Activated CD4-positive, alpha-beta T cell treated with anti-CD3 and anti-CD28 coated beads, Interleukin-2, amount 10 ng/mL, durations not matched to agents 7 days and 5 days (primary cell): ENCODE measurements at places on chromosomes 2 and 18. TPM values are rescaled to one million over a fixed set of nuclear protein-coding genes. Genes with fewer than 3 reads are reported as not detected.
A peak's percentile ranks its signal among the peaks of the same experiment; 100 is the strongest.

DNA sequence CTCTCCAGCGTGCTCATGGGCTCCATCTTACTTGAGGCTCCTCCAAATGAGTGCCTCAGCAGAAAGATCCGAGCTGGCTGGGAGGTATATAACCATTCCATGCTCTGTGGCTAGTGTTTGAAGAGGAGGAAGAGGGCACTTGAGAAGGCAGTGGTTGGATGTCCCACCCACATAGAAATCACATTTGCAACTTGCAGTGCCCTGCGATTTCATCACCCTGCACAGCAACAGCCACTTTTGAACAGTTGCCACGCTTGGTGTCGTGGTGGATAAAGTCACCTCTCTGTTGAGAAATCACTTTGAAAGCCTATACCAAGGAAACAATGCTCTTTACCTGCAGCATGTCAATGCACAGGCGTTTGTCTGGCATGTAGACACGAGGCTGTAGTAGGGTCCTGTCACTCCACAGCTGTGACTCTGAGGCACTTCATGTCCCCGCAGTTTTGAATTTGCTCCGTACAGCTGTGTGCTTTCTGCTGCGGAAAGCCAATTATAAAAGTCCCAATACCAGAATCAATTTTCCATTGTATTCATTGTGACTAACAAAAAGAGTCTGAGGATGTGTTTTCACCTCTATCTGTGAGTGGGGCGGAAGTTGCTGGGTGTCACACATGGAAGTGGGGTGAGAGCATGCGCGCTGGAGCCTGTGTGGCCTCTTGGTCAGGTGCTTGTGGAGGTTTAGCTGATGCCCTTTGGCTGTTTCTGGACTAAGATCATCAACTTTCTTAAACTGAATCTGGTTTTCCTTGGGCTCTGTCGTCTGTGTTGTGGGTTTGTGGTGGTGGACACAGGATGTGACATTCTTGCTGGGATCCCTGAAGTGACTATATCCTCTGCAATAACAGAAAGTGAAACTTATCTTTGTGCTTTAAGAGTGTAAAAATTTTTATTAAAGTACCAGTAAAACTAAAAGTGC is 2.8 kb downstream of the CNDP2 start:
- DNase-seq = peak; percentile 83
- peak overlapping the region; percentile 84 for H3K4me3 ChIP-seq
- H3K36me3 ChIP-seq = peaks cover 36% of the 10 kb centered on the region

- H3K27me3 ChIP-seq = peaks cover 45% of the 10 kb centered on the region
- no peak overlapping the region for H3K4me3 ChIP-seq
- H3K36me3 ChIP-seq = no peaks in the 10 kb centered on the region
These were observed 3.1 kb downstream of the PARD6G start for GRCh38 chr18:80244167-80244566.

GRCh38 chr2:8315531-8316165 is 366.2 kb upstream of the ID2 start:
- no peak for DNase-seq
- H3K27me3 ChIP-seq = peaks cover 17% of the 10 kb centered on the region

GRCh38 chr18:23943903-23944624 is 70.5 kb upstream of the TTC39C start:
- H3K27me3 ChIP-seq = peaks cover 11% of the 10 kb centered on the region
- peaks cover 43% of the 10 kb centered on the region for H3K4me1 ChIP-seq
- no peaks in the 10 kb centered on the region for H3K36me3 ChIP-seq
- H3K27ac ChIP-seq = peak overlapping the region; percentile 52
- no peak for DNase-seq
- H3K4me3 ChIP-seq = no peak overlapping the region

DNA sequence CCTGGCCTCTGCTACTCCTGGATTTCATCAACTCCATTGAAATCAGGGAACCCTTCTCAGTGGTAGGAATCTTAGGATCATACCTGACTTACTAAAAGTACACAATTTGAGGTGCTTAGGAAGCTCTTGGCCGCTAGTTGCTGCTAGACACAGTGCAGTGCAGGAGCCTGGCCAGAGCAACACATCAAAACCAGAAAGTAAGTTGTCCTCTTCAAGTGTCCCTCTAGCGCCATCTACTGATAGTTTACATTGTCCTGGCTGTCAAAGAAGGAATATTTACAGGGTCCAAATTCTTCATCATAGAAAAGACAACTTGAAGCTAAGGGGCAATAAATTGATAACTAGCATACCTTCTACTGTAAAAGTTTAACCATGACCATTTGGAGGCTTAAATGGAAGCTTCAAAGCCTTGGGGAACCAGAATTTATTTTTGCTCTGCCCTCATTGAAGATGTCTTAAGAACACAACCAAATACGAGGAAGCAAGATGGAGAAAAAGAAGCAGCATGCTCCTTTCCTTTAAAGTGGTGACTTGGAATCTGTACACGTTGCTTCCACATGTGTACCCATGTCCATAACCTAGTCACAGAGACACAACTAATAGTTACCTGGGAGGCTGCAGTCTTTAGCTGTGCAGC is 889.1 kb upstream of the GCFC2 start:
- no peaks in the 10 kb centered on the region for H3K4me1 ChIP-seq
- no peaks in the 10 kb centered on the region for H3K27me3 ChIP-seq
- H3K4me3 ChIP-seq = no peak overlapping the region
- DNase-seq = peak; percentile 40
- no peak overlapping the region for H3K27ac ChIP-seq
- H3K36me3 ChIP-seq = no peaks in the 10 kb centered on the region

DNA sequence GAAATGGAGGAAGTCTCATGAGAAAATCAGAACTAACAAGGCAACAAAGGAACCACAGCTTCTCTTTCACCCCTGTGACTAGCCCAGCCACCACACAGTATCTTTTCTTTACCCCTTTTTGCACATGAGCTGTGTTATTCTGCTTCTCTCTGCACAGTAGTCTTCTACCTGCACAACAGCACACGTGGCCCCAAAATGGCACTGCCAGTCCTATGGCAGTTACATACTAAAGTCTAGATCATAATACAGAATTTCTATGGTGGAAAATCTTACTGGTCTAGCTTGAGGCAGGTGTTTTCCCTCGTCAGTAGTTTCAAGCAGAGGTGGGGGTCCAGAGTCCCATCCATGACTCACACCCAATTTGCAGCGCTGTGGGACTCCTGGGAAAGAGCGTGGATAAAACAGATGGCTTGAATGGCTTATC is 177.7 kb downstream of the DIS3L2 start:
- no peaks in the 10 kb centered on the region for H3K27me3 ChIP-seq
- H3K4me3 ChIP-seq = no peak overlapping the region
- H3K4me1 ChIP-seq = peaks cover 20% of the 10 kb centered on the region
- H3K27ac ChIP-seq = peak overlapping the region; percentile 20
- peak; percentile 21 for DNase-seq
- peaks cover 2% of the 10 kb centered on the region for H3K36me3 ChIP-seq

DNA sequence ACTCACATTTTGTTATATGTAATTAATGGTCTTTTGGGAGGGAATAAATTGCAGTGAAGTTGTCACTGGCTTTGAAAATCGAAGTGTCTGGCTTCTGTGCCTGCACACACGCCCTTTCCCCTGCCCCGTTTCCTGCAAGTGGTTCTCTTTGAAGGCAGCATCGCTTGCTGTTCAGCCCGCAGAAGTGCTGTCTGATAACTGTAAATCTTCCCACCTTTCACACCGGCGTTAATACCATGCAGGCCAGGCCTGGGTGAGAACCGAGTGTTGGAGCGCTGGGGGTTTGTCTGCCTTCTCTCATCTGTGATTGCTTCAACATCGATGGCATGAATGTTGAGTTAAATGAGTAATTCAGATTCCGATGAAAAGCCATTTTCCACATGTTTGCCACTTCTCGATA is 37.9 kb upstream of the RPL31 start:
- H3K36me3 ChIP-seq = no peaks in the 10 kb centered on the region
- DNase-seq = peak; percentile 40
- H3K4me3 ChIP-seq = no peak overlapping the region
- peaks cover 9% of the 10 kb centered on the region for H3K4me1 ChIP-seq

DNA sequence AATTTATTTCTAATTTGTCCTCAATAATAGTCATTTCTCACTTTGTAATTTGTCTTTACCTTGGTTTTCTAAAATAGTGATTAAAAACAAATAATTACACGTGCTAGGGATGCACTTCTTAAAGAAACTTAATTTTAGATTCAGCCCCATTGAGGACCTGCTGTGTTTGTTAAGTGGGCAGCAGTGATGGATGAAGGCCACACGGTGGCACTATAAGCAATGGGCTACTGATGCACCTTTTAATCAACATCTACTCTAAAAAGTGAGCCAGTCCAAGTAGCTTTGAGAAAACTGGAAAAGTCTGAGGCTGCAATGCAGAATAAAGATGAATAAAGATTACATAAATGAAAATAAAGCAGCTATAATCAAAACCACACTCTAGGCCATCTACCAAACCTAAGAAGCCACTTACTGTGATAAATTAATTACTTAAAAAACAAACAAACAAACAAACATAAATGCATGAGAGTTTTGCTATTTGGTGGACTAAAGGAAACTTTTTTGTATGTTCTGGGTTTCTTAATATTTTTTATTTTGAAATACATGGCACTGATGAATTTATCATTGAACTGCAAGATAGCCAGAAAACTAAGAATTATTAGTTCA is 89.3 kb downstream of the PDE11A start:
- peaks cover 23% of the 10 kb centered on the region for H3K27me3 ChIP-seq
- H3K4me3 ChIP-seq = no peak overlapping the region
- no peaks in the 10 kb centered on the region for H3K4me1 ChIP-seq
- no peak overlapping the region for H3K27ac ChIP-seq

DNA sequence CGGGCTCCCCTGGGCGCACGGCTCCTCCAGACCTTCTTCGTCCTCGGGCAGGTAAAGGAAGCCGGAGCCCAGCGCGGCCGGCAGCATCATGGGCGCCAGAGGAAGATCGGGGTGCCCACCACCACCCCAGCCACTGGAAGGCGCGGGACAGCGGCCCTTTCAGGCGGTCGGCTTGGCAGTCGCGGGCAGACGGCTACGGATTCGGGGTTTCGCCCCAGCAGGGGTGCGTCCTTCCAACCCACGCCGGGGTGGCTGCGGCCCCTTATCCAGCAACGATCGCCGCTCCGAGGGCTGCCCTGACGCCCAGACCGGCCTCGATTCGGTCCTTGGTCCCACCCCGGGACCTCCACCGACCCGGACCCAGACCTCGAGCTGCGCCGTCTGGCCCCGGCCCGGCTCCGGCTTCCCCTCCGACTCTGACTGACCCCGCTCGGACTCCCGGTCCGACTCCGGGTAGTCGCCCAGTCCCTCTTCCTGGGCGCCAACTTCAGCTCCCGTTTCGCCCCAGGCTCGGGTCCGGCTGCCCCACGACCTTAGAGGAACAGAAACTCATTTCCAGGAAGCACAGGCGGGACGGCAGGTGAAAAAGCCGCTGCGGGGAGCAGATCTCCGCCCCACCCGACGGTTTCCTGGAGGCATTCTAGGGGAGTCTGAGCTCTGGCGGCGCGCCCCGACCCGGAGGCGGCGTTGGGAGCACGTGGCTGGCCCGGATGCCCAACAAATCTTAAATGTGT is 30.2 kb upstream of the SSB start:
- peak overlapping the region; percentile 73 for H3K4me3 ChIP-seq
- peaks cover 17% of the 10 kb centered on the region for H3K4me1 ChIP-seq
- H3K36me3 ChIP-seq = no peaks in the 10 kb centered on the region
- H3K27me3 ChIP-seq = peaks cover 8% of the 10 kb centered on the region
- H3K27ac ChIP-seq = peak overlapping the region; percentile 41

GRCh38 chr18:58021504-58021903 is 22.5 kb upstream of the NEDD4L start:
- no peak for DNase-seq
- H3K4me3 ChIP-seq = no peak overlapping the region
- no peaks in the 10 kb centered on the region for H3K36me3 ChIP-seq
- no peaks in the 10 kb centered on the region for H3K27me3 ChIP-seq
- no peaks in the 10 kb centered on the region for H3K4me1 ChIP-seq

GRCh38 chr2:193482557-193482956 is 1287.8 kb upstream of the TMEFF2 start:
- H3K27me3 ChIP-seq = no peaks in the 10 kb centered on the region
- H3K36me3 ChIP-seq = no peaks in the 10 kb centered on the region
- DNase-seq = no peak
- no peaks in the 10 kb centered on the region for H3K4me1 ChIP-seq
- no peak overlapping the region for H3K27ac ChIP-seq
- peak overlapping the region; percentile 23 for H3K4me3 ChIP-seq

GRCh38 chr2:17355608-17356329 is 162.5 kb downstream of the RAD51AP2 start:
- no peaks in the 10 kb centered on the region for H3K36me3 ChIP-seq
- H3K4me1 ChIP-seq = no peaks in the 10 kb centered on the region
- no peak overlapping the region for H3K27ac ChIP-seq
- no peaks in the 10 kb centered on the region for H3K27me3 ChIP-seq
- H3K4me3 ChIP-seq = no peak overlapping the region

- H3K4me3 ChIP-seq = no peak overlapping the region
- no peak for DNase-seq
- H3K27me3 ChIP-seq = no peaks in the 10 kb centered on the region
- H3K4me1 ChIP-seq = no peaks in the 10 kb centered on the region
These were observed 290.2 kb downstream of the PRKCE start for GRCh38 chr2:45941531-45942236.

The IL1RL2 gene
- total RNA-seq = not detected

The APCDD1 gene
- total RNA-seq = not detected
